ENCODE measurements at places on chromosomes 4 and X.

DNA sequence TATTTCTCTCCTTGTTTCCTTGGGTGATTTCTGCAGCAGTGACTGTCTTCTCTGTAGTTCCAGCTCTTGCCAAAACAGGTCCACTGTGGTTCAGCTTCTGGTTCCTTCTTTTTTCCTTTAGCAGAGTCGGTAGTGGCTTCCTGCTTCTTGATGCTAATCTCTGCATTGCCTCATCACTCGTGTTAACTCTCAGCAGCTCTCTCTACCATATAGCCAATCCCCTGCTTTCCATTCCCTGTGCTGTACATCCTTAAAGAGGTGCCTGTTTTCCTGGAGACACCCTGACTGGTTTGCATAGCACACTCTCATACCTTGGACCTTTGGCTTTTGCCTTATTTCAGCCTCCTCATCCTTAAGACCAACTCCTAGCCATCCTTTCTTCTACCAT is 191.2 kb upstream of the LNX1 start:
- DNase-seq: no peak

DNA sequence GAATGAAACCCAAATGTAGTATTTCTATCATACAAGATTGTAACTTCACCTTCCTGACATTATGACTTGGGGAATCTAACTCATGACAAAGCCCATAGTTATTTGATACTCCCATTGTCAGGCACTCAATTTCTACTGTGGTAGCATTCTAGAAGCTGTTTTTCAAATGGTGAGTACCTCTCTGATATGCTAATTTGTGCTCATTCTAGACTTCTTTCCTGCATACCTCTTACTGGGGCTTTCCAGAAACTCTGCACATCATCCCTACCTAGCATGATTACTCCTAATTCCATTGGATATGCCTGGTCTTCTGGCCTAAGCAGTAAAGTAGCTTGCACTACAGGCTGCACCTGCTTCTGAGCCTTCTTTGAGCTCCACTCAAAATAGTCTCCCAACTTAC is 50.4 kb upstream of the TMEM184C start:
- no peak for DNase-seq

- no peak for DNase-seq
These were observed 225.7 kb upstream of the ARX start for GRCh38 chrX:25241461-25241860.

- DNase-seq: peak; percentile 5
These were observed 46.3 kb downstream of the STARD8 start for GRCh38 chrX:68693481-68694434.

- DNase-seq: no peak
These were observed 33.7 kb downstream of the XG start for GRCh38 chrX:2785538-2785937.

GRCh38 chrX:50577326-50577725 is 106.7 kb upstream of the DGKK start:
- no peak for DNase-seq

- DNase-seq: no peak
These were observed 38.0 kb upstream of the IGFBP7 start for GRCh38 chr4:57148177-57148576.

DNA sequence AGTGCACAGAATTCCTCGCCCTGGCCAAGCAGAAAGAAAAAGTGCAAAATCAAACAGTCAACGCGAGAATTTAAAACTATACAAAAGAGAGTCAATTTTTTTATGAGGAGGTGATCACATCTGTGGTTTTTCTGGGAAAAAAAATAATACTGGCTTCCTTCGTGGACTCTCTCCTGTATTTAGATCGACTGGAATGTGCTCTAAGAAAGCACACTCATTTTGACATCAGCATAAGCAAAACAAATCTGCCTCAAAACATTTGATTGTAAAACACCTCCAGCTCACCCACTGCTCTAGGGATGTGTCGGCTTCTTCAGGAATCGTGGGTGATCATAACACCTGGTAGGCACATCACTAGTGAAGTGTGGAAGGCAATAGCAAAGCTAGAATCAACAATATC is 417.4 kb upstream of the FAT1 start:
- no peak for DNase-seq

DNA sequence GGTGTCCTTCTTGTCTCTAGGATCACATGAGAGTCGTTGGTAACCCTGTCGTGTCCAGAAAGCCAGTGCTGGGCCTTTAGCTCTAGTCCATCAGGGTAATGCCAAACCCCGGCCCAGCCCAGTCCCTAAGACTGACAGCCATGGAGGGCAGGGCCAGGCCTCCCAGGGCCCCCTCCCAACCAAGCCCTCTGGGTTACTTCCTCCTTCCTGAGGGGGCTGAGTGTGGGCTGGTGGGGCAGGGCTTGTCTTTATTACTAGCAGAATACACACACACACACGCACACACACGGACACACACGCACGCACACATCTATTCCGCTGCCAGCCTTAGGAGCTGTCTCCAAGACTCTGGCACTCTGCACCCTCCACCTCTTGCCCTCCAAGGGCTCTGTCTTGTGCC is 35.6 kb upstream of the CDKN2AIP start:
- DNase-seq: no peak

- no peak for DNase-seq
These were observed 15.1 kb upstream of the REPS2 start for GRCh38 chrX:16931371-16931770.

DNA sequence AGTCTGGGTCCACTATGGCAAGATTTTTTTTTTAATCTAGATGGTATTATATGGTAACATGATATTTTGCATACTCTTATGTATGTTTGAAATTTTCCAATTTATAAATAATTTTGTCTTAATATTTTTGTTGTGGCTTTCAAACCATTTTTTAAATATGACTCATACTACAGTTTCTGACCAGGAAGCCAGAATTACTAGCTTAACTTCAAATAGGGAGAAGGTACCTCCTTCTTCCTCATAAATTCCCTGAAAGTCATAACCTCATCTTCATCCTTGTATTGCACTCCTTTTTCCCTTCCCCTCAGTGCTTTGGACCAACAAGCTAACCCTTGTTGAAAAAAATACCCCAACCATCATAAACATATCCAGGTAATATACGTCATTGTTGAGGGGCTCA is 21.6 kb downstream of the ARAP2 start:
- no peak for DNase-seq

DNA sequence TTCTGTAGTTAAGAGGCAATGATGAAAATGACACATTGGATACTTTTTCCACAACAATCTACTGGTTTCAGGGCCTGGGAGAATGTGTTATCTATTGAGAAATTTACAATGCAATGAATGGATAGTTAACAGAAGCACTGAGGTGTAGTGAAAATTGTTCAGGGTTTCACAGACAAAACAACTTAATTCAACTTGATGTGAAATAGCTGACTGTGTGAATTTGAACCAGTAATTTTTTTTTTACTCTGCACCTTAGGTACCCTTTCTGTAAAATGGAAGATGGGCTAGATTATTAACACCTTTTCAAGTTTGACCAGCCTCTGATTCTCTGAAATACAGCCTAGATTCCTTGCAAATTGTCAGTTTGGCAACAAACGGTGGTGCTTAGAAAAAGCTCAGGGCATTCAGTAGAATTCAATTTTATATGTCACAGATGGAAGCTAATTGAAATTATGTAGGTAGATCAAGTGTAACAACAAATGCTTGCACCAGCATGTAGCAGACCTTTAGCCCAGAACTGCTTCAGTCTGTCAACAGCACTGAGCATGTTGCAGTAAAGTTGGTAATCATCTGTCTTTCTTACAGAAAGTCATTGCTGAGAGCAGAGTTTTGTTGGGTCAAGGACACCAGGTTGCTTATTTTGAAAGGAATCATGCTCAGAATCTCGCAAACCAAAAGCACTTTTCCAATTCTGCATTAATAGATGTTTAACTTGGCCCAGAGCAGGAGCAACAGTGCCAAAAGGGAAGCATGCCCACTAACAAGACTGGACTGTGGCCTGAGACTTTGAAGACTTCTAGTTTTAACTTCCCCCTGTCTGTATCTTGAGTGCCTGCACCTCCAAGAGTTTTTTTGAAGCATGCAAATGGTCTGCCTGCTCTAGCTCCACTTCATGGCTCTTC is 526.6 kb downstream of the PACRGL start:
- DNase-seq: no peak

DNA sequence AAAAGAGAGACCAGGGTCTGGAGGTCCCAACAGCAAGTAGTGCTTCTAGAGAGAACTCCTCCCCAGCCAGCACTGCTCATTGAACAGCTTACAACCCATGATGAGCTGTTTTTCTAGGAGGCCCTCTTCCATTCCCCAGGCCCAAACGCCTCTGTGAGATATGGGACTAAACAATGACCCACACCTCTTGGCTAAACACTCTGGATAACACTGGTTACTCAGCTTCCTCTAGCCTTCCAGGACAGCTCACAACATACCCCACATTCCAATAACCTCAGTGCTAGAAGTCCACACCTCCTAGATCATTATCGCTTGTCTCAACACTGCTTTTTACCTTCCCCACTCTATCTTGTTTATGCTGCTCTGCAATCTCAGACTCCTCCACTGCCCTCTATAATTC is 35.4 kb upstream of the PGRMC2 start:
- DNase-seq: peak; percentile 49

GRCh38 chr4:68872643-68873502 is 57.1 kb downstream of the UGT2B10 start:
- DNase-seq: no peak

DNA sequence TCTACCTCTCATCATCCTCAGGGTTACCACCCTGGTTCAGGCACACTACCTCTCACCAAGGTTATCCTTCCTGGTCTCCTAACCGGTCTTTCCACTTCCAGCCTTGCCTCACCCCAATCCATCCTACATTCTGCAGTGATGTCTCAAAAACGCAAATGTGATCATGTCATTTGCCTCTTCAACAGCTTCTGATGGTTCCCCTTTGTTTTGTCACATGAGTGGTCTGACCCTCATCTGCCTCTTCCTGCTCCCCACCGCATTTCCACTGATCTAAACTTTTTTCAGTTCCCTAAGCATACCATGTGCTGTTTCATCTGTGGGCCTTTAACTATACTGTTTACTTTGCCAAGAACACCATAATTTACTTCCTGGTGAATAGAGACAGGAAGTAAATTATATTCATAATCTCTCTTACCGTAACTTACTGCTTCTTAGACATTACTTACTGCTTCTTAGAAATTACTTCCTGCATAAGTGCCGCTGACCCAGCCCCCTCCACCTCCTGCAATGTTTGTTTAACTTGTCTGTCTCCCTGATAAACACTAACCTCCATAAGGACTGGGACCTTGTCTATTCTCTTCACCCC is 27.1 kb upstream of the NSUN7 start:
- no peak for DNase-seq

- DNase-seq: no peak
These were observed 55.7 kb downstream of the LINC00632 start for GRCh38 chrX:140765043-140765784.

DNA sequence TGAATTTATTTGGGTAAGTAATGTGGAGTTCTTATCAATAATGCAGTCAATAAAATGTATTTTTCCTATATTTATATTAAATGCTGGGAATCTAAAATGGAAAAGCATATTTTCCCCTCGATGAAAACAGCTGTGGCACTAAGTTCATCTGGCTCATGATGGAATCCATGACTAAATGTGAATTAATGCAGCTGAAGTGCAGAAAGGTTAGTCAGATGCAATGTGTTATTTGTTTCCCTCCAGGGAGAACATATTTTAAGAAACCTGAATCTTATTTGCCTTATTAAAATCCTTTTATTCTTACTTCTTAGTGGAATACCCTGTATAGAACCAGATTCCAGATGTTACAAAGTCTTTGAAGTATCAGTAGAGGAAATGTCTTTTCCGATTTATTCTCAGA is 247.9 kb downstream of the ARHGAP24 start:
- DNase-seq: no peak

GRCh38 chrX:104427073-104427472 is 138.9 kb upstream of the IL1RAPL2 start:
- DNase-seq: no peak

DNA sequence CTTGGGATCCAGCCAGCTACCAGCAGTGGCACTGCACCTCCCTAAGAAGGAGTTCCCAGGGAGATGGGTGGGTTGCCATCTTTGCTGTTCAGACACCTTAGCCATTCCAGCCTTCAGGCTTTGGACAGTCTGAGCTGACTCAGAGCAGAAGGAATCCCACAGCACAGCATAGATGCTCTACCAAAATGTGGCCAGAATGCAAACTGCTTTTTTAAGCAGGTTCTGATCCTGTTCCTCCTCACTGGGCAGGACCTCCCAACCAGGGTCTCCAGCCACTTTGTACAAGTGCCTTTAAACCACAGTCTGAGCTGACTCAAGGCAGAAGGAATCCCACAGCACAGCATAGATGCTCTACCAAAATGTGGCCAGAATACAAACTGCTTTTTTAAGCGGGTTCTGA is 209.0 kb downstream of the NPNT start:
- DNase-seq: no peak

- no peak for DNase-seq
These were observed 87.4 kb upstream of the ETNPPL start for GRCh38 chr4:108850219-108850649.

GRCh38 chrX:45714866-45715265 is 514.2 kb upstream of the DIPK2B start:
- DNase-seq: no peak

DNA sequence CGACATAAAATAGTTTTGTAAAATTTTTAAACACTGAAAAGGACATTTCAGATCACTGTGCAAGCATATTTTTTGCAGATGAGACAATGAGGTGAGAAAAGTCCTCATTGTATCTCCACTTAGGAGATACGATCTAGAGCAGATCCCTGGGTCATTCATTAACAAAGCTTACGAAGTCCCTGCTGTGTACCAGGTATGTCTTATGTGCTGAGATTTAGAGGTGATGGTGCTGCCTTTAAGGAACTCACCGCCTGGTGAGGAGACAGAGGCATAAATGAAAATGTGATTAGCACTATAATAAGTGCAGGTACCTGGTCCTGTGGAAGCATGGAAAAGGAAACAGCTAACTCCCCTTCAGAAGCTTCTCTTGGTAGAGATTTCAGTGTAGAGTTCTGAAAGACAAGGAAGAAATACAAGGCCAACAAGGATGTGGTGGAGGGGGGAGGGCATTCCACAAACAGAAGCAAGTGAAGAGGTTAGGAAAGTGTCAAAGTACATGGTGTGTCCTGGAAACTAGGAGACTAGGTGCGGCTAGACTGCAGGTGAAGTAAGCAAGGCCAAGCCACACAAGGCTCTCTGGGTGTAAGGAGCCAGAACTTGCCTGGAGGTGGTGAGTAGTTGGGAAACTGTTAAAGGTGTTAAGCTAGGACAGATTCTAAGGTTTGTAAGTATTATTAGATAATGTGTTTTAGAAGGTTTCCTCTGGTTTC is 1.5 kb upstream of the NDNF start:
- DNase-seq: no peak

DNA sequence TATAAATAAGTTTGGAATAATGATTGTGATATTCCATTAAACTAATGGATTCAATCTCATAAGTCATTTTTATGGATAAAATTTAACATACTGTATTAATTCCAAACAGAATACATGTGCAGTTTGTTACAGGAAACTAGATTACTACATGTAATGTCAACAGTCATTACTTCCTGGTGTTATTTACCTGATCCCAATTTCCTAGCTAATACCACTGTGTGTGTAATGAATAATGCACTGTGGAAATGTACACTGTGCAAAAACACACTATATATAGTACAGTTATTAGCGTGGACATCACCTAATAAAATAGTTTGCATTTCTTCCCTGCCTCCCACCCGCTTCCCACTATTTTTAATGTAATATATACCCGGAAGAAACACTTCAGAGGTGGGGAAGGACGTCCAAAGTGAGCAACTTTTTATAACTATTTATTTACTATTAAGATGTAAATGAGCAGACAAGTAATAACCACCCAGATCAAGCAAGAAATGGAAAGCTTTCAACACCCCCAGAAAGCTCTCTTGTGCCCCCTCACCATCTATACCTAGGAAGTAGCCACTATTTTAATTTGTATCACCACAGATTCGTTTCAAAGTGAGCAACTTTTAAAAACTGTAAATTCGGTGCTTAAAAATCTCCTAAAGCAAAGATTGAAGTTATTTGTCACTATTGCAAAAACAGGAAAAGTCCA is 219.1 kb downstream of the THOC2 start:
- peak; percentile 5 for DNase-seq

All from RWPE1 (cell line).